ENCODE measurements at places on chromosomes 16 and 17. TPM values are rescaled to one million over a fixed set of nuclear protein-coding genes. Genes with fewer than 3 reads are reported as not detected.

DNA sequence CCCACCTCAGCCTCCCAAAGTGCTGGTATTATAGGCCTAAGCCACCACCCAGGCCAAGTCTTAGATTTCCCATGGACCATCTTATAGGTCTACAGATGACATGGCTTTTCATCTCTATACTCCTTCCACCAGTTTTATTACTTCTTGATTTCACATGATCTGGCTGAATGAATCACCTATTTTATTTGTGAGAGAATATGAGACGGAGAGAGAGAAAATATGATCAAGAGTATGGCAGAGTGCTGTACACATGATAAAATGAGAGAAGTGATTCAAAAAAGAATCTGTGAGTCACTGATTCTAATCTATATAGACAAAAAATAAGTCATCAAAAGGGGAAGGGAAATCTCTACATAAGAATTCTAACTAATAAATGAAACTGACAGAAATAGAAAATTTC lies 13.7 kb downstream of the ACSM1 start:
- DNase-seq: no peak

Gene PRDM7
- not detected for polyA plus RNA-seq

GRCh38 chr16:50744881-50745280 lies 3.0 kb downstream of the CYLD start:
- no peak for DNase-seq

DNA sequence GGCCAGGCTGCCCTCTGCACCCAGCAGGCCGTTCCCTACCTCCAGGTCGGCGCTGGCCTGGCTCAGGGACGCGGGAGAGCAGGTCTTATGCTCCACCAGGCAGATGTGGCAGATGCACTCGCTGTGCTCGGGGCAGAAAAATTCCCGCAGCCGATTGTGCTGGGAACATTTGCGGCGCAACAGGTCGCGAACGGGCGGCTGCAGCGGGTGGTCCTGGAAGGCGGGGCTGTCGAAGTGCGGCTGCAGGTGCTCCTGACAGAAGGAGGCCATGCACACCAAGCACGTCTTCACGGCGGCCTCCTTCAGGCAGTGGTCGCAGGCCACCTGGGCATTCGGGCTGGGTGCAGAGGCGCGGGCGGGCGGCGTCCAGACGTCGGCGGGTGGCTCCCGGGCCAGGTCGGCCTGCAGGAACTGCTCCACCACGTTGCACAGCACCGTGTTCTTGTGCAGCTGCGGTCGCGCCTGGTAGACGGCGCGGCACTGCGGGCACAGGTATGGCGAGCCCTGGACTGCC lies 439 bp downstream of the TRIM25 start:
- no peak for DNase-seq

Gene GSDMA
- 0.41 TPM for polyA plus RNA-seq
